ENCODE measurements at places on chromosomes 7 and 10.

- no peak for DNase-seq
These were observed 22.0 kb downstream of the CRPPA start for GRCh38 chr7:16399265-16399831.

DNA sequence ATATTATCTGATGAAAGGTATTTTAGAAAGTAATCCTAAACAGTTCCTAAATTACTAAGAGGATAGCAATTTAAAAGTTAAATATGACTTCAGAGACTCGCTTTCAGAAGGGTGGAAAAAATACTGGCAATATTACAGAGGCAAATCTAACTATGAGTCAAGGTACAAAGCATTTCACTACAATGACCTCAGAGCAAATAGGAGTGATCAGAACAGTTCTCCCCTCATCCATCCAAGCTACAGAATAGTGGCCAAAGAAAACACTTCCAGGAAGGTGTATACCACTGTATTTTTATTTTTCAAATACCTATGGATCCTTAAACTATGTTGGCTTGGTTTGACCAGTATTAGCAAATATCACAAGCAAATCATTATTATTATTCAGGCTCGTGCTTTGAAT lies 112.8 kb upstream of the ODAD2 start:
- peak; percentile 74 for DNase-seq

DNA sequence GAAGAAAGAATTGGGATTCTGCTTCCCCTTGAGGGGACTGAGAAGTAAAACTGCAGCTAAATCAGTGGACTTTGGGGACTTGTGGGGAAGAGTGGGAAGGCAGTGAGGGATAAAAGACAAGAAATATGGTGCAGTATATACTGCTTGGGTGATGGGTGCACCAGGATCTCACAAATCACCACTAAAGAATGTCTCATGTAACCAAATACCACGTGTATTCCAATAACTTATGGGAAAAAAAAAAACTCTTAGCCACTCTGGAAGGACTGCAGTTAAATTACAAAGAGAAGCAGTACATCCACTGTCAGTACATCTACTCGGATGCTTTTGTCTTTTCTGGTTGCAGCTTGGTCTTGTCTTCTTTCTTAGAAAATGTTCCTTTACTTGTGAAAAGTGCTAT lies 27.4 kb upstream of the GOT1 start:
- DNase-seq: peak; percentile 42

GRCh38 chr7:120436487-120437060 lies 163.6 kb downstream of the KCND2 start:
- DNase-seq: no peak

GRCh38 chr7:151779255-151779654 lies 97.7 kb downstream of the PRKAG2 start:
- no peak for DNase-seq

GRCh38 chr7:68063171-68063570 lies 1066.5 kb downstream of the TYW1 start:
- no peak for DNase-seq

DNA sequence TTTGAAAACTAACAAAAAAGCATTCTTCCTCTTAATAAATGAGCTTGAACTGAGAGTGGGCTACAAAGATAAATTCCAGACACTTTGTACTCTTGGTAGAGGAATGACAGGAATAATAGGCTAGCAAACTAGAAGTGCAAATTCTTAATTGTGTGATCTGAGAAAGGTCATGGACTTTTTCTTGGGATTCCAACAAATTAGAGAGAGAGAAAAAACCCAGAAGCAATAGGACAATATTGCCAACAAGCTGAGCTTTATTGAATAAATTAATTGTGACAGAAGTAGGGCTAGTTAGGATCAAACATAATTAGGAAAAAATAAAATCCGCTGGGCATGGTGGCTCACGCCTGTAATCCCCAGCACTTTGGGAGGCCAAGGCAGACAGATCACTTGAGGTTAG lies 41.4 kb upstream of the LAMB1 start:
- no peak for DNase-seq

DNA sequence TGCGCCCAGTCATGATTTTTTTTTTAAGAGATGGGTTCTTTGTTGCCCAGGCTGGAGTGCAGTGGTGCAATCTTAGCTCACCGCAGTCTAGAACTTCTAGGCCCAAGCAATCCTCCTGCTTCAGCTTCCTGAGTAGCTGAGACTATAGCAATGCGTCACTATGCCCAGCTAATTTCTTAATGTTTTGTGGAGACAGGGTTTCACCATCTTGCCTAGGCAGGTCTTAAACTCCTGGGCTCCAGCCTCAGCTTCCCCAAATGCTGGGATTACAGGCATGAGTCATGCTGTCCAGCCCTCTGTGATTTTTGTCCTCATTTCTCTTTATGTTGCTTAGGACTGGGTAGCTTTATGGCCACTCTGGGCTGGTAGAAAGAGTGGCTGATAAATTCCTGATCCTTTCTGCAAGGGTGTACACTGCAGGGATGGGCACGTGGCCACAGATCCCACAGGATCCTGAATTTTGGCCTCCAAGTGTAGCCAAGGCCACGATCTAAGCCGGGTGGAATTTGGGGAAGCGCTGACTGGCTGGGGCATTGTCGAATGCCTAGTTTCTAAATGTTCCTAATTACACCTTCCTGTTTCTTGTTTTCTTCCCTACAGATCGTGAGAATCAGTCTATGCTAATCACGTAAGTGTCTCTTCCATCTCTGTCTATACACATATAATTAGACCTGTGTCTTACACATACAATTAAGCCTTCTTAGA lies 24.1 kb upstream of the MYH16 start:
- no peak for DNase-seq

DNA sequence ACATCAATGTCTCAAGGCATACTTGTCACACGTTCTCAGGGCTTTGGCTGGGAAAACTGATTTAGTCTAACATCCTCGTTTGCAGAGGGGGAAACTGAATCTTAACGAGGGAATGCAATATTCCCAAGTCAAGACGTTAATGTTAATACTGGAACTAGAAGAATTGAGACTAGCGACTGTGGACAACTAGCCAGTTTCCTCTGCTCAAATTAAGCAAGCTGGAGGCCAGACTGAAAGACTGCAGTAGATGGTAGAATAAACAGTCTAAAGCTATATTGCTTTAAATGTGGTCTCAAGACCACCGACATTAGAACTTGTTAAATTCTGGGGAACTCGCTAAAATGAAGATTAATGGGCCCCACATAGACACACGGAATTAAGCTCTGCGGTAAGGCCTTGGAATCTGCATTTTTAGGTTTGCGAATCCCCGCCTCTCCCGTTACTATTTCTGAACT lies 639 bp upstream of the TFAM start:
- DNase-seq: no peak

GRCh38 chr10:59582780-59583179 lies 126.9 kb downstream of the SLC16A9 start:
- DNase-seq: no peak

DNA sequence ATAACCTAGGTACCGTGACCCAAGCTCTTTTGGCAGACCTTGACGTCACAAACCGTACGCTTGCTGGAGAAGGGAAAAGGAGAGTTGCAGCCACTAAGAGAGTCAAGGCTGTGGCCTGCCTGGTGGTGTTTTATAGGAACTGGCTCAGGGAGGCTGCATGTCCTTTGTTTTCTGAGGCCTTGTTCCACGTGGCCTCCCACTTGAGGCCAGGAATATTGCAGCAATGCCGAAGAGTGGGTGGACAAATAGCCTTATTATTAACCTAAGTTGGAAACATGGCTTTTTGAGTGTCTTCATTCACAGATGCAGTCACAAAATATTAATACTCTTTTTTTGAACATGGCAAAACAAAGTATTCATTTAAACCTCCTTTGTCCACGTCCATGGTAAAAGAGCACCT lies 178.0 kb downstream of the CELF2 start:
- no peak for DNase-seq

DNA sequence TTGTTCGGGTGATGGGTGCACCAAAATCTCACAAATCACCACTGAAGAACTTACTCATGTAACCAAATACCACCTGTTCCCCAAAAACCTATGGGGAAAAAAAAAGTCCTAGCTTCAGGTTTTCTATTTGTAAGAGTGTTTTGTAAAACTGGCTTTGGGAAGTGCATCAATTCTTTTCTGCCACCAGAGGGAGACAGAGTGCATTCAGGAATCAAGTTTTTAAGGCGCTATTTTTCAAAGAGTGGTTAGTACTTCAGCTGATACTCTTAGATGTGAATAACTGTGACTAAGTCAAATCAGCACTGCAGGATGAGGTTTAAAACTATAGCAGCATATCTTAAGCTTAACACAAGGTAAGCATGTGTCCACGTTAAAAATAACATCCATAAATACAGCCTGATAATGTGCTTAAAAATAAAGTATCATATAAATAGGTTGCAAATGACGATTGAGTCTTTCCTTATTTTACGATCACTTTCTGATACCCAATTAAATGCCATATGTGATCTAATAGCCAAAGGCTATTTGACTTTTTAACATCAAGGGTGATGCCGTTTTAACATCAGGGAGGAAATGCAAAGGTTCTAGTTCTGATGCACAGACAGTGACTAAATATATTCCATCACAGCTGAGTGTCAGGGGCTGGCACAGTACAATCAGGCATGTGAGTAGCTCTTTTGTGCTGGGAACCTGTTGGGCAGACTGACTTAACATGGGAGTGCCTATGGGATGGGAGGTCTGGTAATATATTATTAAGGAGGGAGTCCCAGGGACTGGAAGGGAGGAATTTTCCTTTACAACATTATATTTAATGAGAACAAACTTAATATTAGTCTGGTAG lies 10.6 kb upstream of the LYZL2 start:
- DNase-seq: peak; percentile 69

DNA sequence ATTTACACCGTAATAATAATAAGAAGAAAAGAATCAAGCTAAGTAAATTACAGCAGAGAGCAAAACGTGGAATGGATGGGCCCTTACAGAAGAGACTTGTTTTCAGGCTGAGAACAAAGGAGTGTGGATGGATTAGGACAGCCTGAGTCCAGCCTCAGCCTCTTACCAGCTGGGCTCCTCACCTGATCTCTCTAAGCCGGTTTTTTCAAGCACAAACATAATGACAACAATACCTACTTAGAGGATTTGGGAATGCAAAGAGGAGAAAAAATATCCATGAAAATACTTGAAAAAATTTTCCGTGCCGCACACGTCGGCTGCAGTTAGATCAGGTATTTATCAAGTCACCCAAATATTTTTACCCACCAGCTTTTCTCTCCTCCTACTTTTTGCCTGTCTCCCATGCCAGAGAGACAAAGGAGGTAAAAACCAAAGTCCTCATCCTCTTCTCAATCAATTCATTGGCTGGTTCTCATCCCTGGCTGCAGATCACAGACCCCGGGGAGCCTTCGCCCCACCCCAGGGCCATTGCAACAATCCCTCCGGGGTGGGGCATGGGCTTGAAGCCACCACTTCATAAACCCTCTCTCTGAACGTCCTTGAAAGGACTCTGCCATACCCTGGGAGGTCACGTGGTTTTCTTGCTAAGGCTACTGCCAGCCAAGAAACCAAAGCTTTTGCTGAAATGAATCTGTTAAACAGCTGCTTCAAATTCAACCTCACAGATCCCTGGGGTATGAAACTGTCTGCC lies 29.7 kb upstream of the GTF2I start:
- DNase-seq: peak; percentile 44

- peak; percentile 80 for DNase-seq
These were observed 57.3 kb downstream of the MAPK8 start for GRCh38 chr10:48363617-48364355.

GRCh38 chr7:158270856-158271413 lies 316.7 kb downstream of the PTPRN2 start:
- no peak for DNase-seq

DNA sequence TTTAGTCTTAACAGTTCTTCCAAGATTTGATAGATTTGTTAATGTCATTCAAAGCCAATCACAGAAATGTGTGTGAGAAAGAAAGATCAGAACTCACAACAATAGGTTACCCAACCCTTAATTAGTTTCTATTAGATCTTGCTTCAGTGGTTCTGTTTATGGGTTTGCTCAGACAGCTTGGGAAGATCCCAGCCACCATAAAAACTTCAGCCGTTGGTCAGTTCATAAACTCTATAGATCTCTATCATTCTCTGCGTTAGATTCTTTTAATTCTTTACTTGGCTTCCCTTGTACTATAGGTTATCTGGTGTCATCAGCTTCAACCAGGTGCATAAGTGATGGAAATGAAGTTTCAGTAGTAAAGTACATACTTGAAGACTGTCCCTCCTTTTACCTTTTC lies 54.4 kb downstream of the ZNF277 start:
- no peak for DNase-seq

DNA sequence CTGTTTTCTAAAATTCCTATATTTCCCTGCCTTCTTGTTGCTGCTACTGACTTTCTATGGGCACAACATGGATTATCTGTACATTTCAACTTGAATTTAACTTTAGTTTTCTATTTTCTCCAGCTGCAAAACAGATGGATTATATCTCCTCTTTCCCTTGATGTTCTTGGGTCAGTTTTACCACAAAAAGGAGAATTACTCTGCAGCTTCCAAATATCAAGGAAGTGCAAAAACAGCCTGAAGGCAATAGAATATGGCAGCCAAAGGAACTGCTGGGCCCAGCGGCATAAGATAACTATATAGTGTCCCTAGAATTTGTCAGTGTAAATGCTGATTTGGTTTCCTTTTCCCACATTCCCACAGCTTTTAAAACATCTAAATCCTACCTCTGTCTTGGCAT lies 29.1 kb downstream of the CPED1 start:
- no peak for DNase-seq

- peak; percentile 59 for DNase-seq
These were observed 60.7 kb downstream of the CD36 start for GRCh38 chr7:80699045-80699638.

GRCh38 chr7:105985229-105985628 lies 22.2 kb downstream of the CDHR3 start:
- no peak for DNase-seq

DNA sequence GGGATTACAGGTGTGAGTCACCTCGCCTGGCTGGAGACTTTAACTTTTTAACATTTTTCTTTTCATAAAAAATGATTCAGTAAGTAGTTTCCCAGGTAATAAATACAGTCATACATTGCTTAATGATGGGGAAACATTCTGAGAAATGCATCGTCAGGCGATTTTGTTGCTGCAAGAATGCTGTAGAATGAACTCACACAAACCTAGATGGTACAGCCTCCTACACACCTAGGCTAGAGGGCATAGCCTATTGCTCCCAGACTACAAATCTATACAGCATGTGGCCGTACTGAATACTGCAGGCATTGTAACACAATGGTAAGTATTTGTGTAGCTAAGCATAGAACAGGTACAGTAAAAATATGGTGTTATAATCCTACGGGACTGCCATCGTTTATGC lies 108.5 kb upstream of the SFMBT2 start:
- no peak for DNase-seq

GRCh38 chr7:521221-522070 lies 1.8 kb upstream of the PDGFA start:
- DNase-seq: no peak

GRCh38 chr10:119693262-119693957 lies 32.4 kb upstream of the INPP5F start:
- peak; percentile 36 for DNase-seq
